T-helper 17 cell (primary cell): ENCODE measurements at places on chromosomes 16 and 17.

- no peak for DNase-seq
Measured at GRCh38 chr17:40910441-40910841, 25.4 kb upstream of the KRT20 start.

- DNase-seq = no peak
Measured at GRCh38 chr17:9109933-9110332, 88.6 kb downstream of the NTN1 start.

- DNase-seq = no peak
Measured at GRCh38 chr17:12580640-12581039, 85.0 kb upstream of the MYOCD start.

DNA sequence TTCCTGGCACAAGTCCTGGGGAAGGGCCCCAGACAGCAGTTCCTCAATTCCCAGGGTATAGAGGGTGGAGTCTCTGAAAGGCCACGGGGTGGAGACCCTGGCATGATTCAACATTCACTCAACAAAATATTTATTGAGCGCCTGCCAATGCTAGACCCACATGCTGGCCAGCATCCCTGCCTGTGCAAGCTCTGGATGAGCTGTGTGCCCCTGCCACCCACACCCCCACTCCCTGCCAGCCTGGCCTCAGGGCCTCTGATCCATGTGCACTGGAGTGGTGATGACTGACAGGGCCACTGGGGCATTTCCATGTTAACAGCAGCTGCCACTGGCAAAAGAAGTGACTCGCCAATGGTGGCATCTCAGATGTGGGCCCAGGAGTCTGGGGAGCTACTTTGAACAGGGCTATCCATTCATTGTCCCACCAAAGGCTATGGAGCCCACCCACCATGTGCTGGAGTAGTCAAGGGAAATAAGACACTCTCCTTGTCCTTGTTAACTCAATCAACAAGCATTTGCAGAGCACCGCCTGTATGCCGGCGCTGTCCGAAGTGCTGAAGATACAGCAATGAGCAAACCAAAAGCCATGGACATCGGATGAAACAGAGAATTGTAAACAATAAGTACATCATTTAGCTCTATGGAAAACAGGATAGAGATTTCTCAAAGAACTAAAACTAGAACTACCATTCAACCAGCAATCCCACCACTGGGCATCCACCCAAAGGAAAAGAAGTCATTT, 3.0 kb upstream of the PRSS22 start:
- DNase-seq = no peak

GRCh38 chr16:31877876-31878642, 4.5 kb downstream of the ZNF267 start:
- no peak for DNase-seq

DNA sequence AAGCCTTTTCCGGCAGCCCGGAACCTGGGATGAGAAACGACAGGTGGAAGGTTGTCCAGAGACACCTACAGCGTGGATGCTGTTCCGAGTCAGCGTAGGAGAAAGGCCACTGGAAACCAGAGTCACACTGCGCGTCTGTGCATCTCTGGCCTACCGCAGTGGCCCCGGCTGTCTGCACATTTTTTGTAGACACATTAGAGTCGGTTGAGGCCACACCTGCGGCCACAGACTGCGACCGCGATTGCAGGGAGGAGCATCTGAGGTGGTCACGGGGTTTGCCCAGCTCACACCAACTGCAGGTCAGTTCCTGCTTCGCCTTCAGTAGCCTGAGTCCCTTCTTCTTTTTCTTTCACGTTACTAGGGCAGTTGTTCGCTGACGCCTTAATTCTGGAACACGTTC, 52.4 kb downstream of the WDR45B start:
- no peak for DNase-seq

- DNase-seq = no peak
Measured at GRCh38 chr16:86878236-86879080, 300.1 kb downstream of the FOXL1 start.

- DNase-seq = no peak
Measured at GRCh38 chr17:37068266-37068665, 119.5 kb downstream of the AATF start.

- no peak for DNase-seq
Measured at GRCh38 chr16:80366023-80366422, 174.8 kb upstream of the DYNLRB2 start.

DNA sequence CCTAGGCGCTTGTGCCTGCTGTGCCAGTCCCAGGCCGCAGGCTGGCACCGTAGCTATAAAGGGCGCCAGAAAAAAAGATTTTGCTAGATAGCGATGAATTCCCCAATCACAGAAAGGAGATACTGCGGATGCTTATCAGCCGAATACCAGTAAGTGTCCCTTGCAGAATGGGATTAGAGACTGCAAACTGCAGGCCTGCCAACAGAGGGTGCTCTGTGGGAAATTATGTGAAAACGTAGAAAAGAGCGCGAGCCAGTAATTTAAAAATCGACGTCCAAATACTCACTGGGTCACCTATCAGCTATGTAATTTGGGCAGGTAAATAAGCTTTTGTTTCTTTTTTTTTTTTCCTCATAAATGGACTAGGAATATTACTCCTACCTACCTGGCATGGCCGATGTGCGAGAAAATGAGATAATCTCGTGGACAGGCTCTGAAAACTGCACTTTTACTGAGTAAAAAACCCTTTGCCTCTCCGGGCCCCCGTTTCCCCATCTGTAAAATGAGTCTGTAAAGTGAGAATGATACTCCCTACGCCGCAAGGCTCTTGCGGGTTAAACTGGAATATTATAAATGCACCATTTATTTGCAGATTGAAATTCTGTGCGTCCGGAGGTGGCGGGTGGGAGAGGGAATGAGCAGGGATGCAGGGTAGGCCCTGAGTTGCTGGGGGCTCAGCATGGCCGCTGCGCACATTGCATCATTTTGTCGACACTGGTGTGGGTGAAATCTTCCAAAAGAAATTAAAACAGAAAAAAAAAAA, 1.2 kb upstream of the COG1 start:
- peak; percentile 53 for DNase-seq

DNA sequence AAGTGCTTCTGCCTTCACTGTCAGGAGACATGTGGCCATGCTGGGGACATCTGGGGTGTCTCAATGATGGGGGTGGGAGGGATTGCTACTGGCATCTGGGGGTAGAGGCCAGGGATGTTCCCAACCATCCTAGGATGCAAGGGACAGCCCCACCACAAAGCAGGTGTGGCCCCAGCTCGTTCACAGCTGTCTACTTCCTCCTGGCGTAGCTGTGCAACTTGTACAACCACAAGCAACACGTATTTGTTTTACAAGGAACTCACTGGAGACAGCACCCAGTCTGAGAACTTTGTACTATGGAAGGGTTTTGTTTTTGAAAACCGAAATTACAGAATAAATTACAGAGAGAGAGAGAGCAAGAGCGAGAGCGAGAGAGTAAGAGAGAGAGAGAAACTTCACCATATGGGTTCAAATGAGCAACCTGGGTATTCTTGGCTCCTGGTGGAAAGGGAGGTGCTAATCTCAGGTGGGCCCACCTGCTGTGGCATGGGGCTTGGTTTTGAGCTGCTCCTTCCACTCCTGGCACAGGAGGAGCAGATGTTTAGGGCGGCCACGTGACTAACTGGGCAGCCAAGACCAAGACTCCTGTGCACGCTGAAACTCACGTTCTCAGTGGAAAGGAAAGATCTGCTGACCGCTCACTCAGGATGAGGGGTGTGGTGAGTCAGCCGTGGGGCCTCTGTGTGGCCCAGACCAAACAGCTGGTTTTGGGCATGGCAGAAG, 17.5 kb upstream of the TNFRSF13B start:
- DNase-seq = no peak

- no peak for DNase-seq
Measured at GRCh38 chr17:74943808-74944522, 8.3 kb downstream of the OTOP3 start.

GRCh38 chr16:49810831-49811230, 45.1 kb downstream of the ZNF423 start:
- DNase-seq = no peak

DNA sequence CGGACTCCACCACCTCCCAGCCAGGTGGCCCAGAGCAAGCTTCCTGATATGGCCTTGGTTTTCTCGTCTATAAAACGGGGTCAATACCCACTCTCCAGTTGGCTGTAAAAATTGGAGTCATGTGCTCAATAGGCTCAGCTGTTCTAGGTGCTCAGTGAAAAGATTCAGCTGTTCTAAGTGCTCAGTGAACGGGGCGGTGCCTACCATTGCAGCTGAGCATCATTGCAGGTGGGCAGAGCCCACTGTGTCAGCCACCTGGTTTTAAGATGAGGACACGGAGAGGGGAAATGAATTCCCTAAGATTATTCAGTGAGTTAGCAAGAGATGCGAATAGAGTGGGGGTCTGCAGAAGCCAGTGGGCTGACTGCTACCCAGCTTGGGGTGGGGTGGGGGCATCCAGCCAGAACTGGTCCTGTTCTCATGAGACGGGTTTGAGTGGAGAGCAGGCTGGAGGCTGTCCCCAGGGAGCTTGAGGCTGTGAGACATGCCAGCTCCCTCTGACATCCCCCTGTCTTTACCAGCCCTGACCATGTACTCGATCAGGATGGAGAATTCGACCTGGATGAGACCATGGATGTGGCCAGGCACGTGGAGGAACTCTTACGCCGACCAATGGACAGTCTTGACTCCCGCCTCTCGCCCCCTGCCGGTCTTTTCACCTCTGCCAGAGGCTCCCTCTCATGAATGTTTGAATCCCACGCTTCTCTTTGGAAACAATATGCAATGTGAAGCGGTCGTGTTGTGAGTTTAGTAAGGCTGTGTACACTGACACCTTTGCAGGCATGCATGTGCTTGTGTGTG, 21.9 kb downstream of the STAT5A start:
- no peak for DNase-seq

GRCh38 chr17:15480204-15480603, 12.8 kb upstream of the CDRT4 start:
- DNase-seq = no peak

- DNase-seq = no peak
Measured at GRCh38 chr17:27446569-27447301, 9.5 kb upstream of the KSR1 start.

GRCh38 chr16:51450376-51450775, 299.3 kb upstream of the SALL1 start:
- no peak for DNase-seq

DNA sequence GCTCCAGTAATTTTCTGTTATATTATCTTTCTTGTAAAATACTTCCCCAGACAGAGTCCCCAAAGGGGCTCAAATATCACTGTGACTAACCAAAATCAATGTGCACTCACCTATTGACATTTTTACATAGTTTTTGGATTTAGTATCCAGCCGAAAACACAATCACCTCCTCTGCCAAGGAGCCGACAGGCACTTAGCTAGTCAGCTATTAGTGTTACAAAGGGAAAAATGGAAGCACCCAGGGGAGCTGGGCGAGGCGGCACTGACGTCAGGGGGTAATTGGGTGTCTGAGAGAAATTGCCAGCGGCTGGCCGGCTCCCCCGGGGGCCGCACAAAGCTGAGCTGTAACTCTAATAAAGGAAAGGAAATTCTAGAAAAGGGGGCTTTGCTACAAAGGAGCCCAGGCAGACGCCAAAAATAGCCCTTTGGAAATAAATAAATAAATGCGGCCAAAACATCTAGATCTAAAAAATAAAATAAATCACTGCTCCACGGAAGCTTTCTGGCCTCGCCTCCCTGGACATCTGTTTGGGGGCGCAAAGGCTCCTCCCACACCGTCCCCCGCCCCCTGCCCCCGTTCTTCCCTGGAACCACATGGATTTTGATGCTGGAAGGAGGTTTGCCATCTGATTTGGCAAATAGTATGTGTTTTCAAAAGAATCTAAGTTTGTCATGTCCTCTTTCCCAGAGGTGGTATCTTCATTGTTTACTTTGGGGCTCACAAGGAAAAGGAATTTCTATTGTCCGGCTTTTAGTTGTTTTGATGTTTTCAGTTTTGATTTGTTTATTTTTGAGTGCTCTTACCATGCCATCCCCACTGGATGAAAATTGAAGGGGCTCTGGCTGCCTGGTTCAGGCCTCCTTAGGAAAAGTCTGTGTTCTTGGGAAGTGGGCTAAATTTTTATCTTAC, 156.7 kb downstream of the ZNF423 start:
- no peak for DNase-seq

DNA sequence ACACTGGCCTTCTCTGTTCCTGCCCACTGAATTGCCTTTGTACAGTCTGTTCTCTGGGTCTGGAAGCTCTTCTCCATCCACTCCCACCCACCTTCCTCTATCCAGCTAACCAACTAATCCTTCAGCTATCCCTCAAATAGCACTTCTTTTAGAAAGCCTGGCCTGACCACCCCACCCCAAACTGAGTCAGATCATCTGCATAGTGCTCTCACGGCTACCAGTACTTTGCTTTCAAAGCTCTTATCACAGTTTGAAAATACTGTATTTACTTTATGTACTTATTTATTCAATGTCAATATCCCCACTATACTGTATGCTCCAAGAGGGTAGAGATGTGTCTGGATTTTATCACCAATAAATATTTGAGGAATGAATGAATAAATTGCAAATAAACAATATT, 4.5 kb upstream of the CLDN7 start:
- DNase-seq = no peak

DNA sequence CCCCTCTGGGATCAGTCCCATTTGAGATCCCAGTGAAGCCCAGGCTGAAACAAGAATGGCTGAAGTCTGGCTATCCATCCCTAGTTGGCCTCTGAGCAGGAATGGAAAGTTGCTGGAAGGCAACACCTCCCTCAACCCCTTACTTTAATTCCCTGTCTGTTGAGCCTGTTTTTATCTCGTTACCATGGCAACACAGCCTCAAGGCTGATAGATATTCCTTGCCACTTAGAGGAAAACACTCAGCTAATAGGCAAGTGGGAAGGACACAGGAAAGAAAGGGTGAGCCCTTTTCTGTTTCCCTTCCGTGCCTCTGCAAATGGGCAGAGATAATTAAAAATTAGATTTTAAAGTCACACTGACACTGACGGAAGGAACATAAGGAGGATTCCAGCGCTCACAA, 75.5 kb upstream of the CLEC3A start:
- DNase-seq = no peak

- DNase-seq = no peak
Measured at GRCh38 chr17:66547151-66547865, 244.9 kb downstream of the PRKCA start.

- no peak for DNase-seq
Measured at GRCh38 chr17:82881900-82882714, 42.3 kb upstream of the ZNF750 start.

DNA sequence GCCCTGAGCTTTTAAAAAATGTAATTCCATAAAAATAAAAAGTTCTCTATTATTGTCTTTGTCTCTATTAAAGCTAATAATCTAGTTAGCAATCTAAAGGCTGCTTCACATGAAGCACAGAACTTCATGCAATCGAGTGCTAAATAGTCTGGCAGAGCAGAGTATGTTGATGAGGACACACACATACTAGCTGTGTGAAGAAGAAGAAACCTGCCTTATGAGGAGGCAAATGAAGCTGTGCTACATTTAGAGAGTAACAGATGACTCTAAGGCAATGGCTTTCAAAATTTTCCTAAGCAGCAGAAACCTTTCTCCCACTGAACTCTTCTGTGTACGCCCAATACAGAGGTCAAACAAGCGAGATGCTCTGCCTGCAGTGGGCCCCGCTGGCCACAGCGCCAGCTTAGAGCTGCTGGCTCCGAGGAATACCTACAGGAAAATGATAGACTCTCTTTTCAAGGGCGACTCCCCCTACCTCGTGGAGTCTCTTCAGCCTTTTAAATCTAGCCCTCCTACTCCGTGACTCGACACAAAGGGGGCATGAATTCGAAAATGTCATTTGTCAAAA, 39.2 kb downstream of the GNA13 start:
- DNase-seq = no peak
